ENCODE measurements at places on chromosomes 3 and 15. TPM values are rescaled to one million over a fixed set of nuclear protein-coding genes. Genes with fewer than 3 reads are reported as not detected.

GRCh38 chr3:29064085-29064484, 216.8 kb upstream of the RBMS3 start:
- peak; percentile 7 for DNase-seq

DNA sequence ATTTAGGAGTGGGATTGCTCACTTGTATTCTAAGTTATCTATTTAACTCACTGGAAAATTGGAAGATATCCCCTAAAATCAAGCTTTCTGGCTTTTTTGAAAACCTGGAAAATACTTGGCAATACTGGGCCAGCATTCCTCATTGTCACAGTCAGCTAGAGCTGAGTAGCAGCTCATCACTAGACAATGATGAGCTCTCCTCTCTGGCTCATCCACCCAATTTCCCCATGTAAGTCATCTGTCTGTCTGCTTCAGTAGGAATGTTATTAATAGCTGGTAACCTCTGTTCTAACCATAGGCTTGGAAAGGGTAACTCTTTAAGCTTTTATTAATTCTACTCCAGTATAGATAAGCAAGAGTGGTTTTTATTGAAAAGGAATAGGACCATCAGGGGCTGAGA, 39.7 kb upstream of the PIK3R4 start:
- no peak for DNase-seq

DNA sequence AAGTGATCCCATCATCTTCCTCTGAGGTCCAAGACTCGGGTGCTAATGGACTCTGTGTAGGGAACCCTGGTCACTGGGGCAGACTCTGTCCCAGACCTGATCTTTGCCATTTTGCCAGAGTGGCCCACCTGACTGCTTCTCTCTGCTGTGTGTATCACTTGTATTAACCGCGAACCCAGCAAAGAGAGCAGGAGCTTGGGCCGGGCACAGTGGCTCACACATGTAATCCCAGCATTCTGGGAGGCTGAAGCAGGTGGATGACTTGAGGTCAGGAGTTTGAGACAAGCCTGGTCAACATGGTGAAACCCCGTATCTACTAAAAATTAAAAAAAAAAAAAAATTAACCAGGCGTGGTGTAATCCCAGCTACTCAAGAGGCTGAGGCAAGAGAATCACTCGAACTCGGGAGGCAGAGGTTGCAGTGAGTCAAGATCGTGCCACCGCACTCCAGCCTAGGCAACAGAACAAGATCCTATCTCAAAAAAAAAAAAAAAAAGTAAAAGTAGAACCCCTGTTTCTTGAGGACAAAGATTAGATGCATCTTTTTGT, 32.9 kb upstream of the CYP11A1 start:
- DNase-seq = peak; percentile 71

DNA sequence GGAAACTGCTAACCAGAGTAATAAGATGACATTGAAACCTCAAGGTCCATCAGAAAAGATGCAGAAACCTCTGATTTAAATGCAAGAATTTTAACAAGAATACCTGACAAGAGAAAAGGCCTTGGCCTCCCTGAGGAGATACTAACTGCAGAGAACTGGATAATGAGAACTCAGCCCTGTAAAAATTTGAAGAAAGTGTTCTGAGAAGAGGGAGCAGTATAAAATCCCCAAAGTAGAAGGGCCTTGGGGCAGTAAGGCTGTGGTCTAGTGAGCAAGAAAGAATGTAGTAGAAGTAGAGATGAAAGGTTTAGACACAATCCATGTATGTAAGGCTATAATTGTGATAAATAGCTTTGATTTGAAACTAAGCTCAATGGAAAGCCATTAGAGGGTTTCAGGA, 394.1 kb downstream of the ZBBX start:
- DNase-seq = no peak

GRCh38 chr3:154791611-154792010, 288.5 kb upstream of the MME start:
- no peak for DNase-seq

DNA sequence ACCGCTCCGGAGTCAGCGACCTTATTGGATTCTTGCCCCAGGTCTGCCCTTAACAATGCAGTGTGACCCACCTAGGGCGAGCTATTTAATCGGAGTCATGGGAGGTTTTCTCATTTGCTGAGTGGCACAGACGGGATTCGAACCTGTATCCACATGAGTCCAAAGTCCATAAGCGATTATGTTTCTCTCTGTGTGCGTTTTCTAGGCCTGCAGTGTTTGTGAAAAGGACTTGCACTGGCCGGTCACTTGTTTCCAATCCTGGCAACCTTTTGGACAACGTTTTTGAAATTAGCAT, 691 bp upstream of the HDGFL3 start:
- no peak for DNase-seq

GRCh38 chr3:184472723-184473428, 88.7 kb upstream of the EPHB3 start:
- no peak for DNase-seq

- DNase-seq = no peak
Measured at GRCh38 chr3:133712017-133712416, 34.2 kb upstream of the TF start.

DNA sequence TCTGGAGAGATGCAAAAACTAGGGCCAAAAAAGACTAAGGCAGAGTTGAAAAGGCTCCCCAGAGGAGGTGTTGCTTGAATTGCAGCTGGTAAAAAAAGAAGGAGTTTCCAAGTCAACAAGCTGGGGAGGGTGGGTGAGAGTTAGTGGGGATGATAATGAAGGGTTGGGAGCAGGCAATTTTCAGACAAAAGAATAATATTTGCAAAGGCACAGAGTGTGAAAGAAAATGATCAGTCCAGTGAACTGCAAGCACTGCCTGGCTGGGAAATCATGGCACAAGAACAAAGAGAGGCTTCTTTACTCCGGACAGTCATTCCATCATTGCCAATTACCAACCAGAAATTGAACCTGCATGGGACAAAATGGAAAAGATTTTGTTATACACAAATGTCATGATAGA, 42.2 kb downstream of the C3orf85 start:
- DNase-seq = no peak

The AADACL2 gene
- total RNA-seq = not detected

The DUOXA2 gene
- not detected for total RNA-seq

The ZSCAN29 gene
- total RNA-seq = 23.0 TPM

The HHATL gene
- total RNA-seq = not detected

Data from HT1080 (cell line).